ENCODE measurements at places on chromosomes 1 and 21. TPM values are rescaled to one million over a fixed set of nuclear protein-coding genes. Genes with fewer than 3 reads are reported as not detected.
A peak's percentile ranks its signal among the peaks of the same experiment; 100 is the strongest.

PCBP3 gene
- 0.18 TPM for total RNA-seq

SYPL2 gene
- total RNA-seq = 125 TPM

- H3K27ac ChIP-seq = no peak overlapping the region
- no peaks in the 10 kb centered on the region for H3K36me3 ChIP-seq
- H3K4me3 ChIP-seq = no peak overlapping the region
- peaks cover 4% of the 10 kb centered on the region for H3K27me3 ChIP-seq
Observed at GRCh38 chr1:54506594-54506993, 41.4 kb upstream of the ACOT11 start.

GOLT1A gene
- not detected for total RNA-seq

- no peaks in the 10 kb centered on the region for H3K27me3 ChIP-seq
- no peak for DNase-seq
- no peak overlapping the region for H3K27ac ChIP-seq
- no peaks in the 10 kb centered on the region for H3K36me3 ChIP-seq
- H3K4me1 ChIP-seq = peaks cover 6% of the 10 kb centered on the region
- H3K4me3 ChIP-seq = no peak overlapping the region
Observed at GRCh38 chr1:91700771-91701471, 185.0 kb downstream of the TGFBR3 start.

DNA sequence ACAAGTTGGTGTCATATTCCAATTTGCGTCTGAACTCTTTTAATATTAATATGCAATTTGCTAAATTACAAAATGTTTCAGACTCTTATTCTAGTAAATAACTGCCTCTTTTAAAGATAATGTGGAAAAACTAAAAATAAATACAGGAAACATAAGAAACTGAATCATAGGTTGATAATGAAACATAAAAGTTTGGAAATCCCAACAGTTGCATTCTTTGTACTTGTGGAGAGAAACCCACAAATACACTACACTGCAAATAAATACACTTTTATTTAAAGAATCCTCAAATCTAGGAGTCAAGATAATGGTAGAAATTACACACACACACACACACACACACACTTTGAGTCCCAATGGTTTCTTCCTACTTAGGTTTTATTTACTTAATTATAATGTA, 5.2 kb downstream of the BRINP3 start:
- no peak overlapping the region for H3K4me3 ChIP-seq
- DNase-seq = no peak
- H3K36me3 ChIP-seq = no peaks in the 10 kb centered on the region
- no peaks in the 10 kb centered on the region for H3K27me3 ChIP-seq
- no peaks in the 10 kb centered on the region for H3K4me1 ChIP-seq

DMBX1 gene
- not detected for total RNA-seq

DNA sequence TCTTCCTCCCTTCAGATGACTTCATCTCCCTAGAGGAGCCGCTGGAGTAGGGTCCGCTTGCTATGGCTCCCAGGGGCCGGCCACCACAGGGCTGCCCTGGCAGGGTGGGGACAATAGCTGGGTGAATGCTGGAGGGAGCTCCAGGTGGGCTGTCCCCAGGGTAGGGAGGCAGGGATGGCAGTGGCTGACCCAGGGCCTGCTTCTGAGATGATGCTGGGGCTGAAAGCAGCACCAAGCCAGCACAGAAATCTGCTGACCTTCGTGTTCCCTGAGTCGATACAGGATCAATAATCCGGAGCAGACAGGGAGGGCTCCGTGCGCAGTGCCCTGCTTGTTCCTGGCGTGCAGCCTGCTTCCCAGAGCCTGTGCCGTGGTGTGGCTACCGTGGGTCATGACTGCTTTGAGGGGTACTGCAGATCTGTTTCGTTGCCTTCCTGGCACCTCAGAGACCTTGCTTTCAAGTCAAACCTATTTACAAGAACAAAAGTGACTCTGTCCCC, 34.0 kb downstream of the TFF3 start:
- H3K36me3 ChIP-seq = no peaks in the 10 kb centered on the region
- no peak overlapping the region for H3K4me3 ChIP-seq
- no peak overlapping the region for H3K27ac ChIP-seq

- no peaks in the 10 kb centered on the region for H3K27me3 ChIP-seq
- H3K36me3 ChIP-seq = no peaks in the 10 kb centered on the region
- peak overlapping the region; percentile 14 for H3K27ac ChIP-seq
- H3K4me1 ChIP-seq = peaks cover 16% of the 10 kb centered on the region
- no peak overlapping the region for H3K4me3 ChIP-seq
Observed at GRCh38 chr1:235017719-235018118, 110.9 kb downstream of the TOMM20 start.

ZNF496 gene
- 23.9 TPM for total RNA-seq

PEAR1 gene
- 3.8 TPM for total RNA-seq

FNDC10 gene
- total RNA-seq = 0.82 TPM

TINAGL1 gene
- total RNA-seq = 52.5 TPM

S100A7 gene
- total RNA-seq = not detected

DNA sequence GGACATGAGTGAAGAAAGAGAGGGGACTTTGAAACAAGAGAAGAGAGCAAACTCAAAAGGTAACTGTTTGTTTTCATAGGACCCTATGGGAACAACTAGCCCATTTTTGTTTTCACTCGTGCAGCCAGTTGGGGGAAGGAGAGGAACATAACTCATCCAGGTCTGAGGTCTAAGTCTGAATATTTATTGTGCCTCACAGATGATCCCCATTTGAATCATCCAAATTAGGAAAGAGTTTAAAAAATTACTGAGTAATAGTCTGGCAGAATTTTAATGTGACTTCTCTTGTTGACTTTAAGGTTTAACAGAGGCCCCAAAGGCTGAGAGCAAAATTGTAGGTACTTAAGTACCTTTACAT, 10.4 kb upstream of the TSPAN2 start:
- peak overlapping the region; percentile 38 for H3K27ac ChIP-seq
- no peaks in the 10 kb centered on the region for H3K36me3 ChIP-seq
- DNase-seq = no peak
- peak overlapping the region; percentile 59 for H3K4me3 ChIP-seq

CFAP141 gene
- not detected for total RNA-seq

DNA sequence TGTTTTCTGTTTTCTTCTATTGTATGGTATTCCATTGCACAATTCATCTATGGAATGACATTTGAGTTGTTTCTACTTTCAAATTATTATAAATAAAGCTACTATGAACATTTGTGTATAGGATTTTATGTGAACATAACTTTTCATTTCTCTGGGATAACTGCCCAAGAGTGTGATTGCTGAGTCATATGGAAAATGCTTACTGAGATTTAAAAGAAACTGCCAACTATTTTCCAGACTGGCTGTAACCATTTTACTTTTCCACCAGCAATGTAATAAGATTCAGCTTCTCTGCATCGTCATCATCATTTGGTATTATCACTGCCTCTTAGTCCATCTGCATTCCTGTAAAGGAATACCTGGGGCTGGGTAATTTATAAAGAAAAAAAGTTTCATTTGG, 779.6 kb upstream of the PRMT6 start:
- no peaks in the 10 kb centered on the region for H3K27me3 ChIP-seq
- H3K4me3 ChIP-seq = no peak overlapping the region
- H3K36me3 ChIP-seq = no peaks in the 10 kb centered on the region
- no peak overlapping the region for H3K27ac ChIP-seq

GRCh38 chr1:218424502-218424901, 79.4 kb downstream of the TGFB2 start:
- H3K36me3 ChIP-seq = no peaks in the 10 kb centered on the region
- no peak overlapping the region for H3K4me3 ChIP-seq
- H3K27me3 ChIP-seq = no peaks in the 10 kb centered on the region
- peaks cover 18% of the 10 kb centered on the region for H3K4me1 ChIP-seq

TRIM45 gene
- 10.9 TPM for total RNA-seq

GRCh38 chr1:24639881-24640280, 3.2 kb upstream of the SRRM1 start:
- DNase-seq = no peak
- H3K4me3 ChIP-seq = no peak overlapping the region
- H3K4me1 ChIP-seq = peaks cover 13% of the 10 kb centered on the region
- H3K27ac ChIP-seq = no peak overlapping the region
- no peaks in the 10 kb centered on the region for H3K36me3 ChIP-seq

- no peaks in the 10 kb centered on the region for H3K27me3 ChIP-seq
- DNase-seq = no peak
- peak overlapping the region; percentile 37 for H3K4me3 ChIP-seq
- peaks cover under 1% of the 10 kb centered on the region for H3K4me1 ChIP-seq
Observed at GRCh38 chr1:198929961-198930599, 291.2 kb downstream of the PTPRC start.

DNA sequence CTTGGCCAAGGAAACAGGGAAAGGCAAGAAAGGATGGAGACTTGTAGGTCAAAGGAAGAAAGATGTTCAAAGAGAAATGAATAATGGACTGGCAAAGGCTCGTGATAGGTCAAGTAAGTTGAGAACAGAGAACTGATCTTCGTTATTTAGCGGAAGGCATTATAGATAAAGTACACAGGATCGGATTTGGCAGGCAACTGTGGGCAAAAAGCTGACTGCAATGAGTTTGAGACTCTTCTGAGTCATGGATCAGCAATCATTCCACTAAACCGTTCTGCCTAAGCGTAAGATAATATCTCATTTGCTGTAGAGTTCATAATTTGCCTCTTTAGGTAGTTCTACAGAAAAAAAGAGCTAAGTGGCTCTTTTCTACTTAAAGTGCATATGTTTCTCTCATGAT, 34.1 kb downstream of the KRTAP21-3 start:
- H3K27ac ChIP-seq = no peak overlapping the region
- H3K27me3 ChIP-seq = no peaks in the 10 kb centered on the region
- H3K36me3 ChIP-seq = no peaks in the 10 kb centered on the region
- H3K4me3 ChIP-seq = no peak overlapping the region
- DNase-seq = no peak
- H3K4me1 ChIP-seq = no peaks in the 10 kb centered on the region

KRTAP13-2 gene
- total RNA-seq = not detected

ZNF670 gene
- total RNA-seq = 0.94 TPM

GRCh38 chr1:238252033-238252802, 361.5 kb upstream of the ZP4 start:
- no peak overlapping the region for H3K4me3 ChIP-seq
- no peaks in the 10 kb centered on the region for H3K4me1 ChIP-seq
- H3K27me3 ChIP-seq = no peaks in the 10 kb centered on the region
- H3K36me3 ChIP-seq = no peaks in the 10 kb centered on the region

- no peak for DNase-seq
- no peaks in the 10 kb centered on the region for H3K36me3 ChIP-seq
- H3K4me3 ChIP-seq = no peak overlapping the region
- peaks cover 6% of the 10 kb centered on the region for H3K4me1 ChIP-seq
- H3K27me3 ChIP-seq = no peaks in the 10 kb centered on the region
Observed at GRCh38 chr1:229344937-229345684, 2.3 kb upstream of the CCSAP start.

- H3K36me3 ChIP-seq = no peaks in the 10 kb centered on the region
- no peaks in the 10 kb centered on the region for H3K27me3 ChIP-seq
- no peak overlapping the region for H3K27ac ChIP-seq
Observed at GRCh38 chr1:160428655-160429054, 28.3 kb downstream of the VANGL2 start.

GPR25 gene
- total RNA-seq = not detected

DNA sequence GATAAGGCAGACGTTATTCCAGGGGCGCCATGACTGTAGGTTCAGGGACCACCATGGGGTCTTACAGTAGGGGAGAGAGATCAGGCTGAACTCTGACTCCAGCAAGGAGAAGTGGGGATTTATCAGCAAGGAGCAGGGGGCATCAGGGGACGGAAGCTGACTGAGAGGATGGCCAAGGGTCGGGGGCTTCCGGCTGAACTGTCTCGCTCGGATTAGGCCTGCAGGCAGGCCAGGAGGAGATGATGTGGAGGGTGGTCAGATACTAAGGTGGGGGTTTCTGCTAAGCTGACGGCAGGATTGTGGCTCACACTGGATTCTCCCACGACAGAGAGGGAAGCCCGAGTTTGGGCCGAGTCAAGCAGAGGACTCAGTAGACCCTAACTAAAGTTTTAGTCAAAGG, 186.9 kb upstream of the VAMP3 start:
- no peaks in the 10 kb centered on the region for H3K4me1 ChIP-seq
- H3K27ac ChIP-seq = no peak overlapping the region
- DNase-seq = no peak
- H3K36me3 ChIP-seq = no peaks in the 10 kb centered on the region

ZSWIM5 gene
- 0.98 TPM for total RNA-seq

F13B gene
- total RNA-seq = not detected

DNA sequence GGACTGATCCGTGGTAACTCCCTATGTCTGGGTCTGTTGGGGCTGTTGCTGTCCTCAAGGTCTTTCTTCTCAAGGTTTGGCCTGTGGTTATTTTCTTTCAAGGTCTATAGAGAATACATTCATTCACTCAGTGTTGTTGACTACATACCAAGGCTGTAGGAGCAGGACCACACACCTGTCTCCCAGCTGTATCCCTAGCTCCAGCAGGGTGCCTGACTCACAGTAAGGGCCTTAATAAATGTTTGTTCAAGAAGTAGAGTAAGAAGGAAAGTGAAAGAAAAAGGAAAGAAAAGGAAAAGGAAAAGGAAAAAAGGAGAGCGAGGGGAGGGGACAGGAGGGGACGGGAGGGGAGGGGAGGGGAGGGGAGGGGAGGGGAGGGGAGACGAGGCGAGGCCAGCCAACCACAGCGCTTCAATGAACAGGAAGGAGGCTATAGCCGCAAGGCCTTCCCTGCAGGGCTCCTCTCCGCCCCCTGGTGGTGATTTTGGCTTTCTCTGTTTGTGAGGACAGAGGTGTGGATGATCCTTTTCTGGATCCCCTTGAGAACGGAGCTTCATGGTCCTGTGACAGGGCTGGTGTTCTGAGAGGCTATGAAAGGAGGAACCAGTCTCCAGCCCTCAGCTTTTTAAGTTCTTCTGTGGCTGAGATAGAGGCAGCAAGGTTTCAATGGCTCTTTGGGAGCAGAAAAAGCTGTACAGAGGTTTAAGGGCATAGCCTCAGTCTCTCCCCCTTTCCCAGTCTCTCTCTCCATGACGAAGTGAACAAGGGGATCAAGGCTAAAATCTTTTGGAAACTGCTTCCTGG, 30.6 kb upstream of the LCE5A start:
- no peak for DNase-seq
- no peaks in the 10 kb centered on the region for H3K27me3 ChIP-seq
- no peak overlapping the region for H3K4me3 ChIP-seq
- no peaks in the 10 kb centered on the region for H3K4me1 ChIP-seq

- no peaks in the 10 kb centered on the region for H3K27me3 ChIP-seq
- no peaks in the 10 kb centered on the region for H3K4me1 ChIP-seq
- H3K36me3 ChIP-seq = no peaks in the 10 kb centered on the region
- H3K4me3 ChIP-seq = no peak overlapping the region
Observed at GRCh38 chr1:29628190-29628589, 391.9 kb downstream of the PTPRU start.

DNA sequence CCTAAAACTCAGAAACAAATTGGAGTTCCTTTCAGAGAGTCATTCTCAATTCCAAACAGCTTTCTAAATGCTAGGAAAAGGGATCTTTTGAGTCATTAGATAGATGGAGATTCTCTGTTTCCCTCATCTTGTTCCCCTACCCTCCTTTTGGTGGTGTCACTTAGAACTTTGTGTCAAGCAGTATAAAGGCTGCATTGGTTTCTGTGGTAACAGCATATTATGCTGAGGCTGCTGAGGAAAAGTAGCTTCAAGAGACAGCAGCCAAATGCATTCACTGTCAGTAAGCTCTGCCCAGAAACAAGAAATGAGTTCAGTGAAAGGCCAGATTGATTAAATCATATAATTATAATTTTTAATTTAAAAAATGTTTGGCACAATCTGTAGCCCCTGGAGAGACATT, 144.1 kb downstream of the LRRC40 start:
- DNase-seq = no peak

Measured in psoas muscle (tissue), 8 donors.